KG1 (cell line): ENCODE measurements at places on chromosomes 7 and 10.

DNA sequence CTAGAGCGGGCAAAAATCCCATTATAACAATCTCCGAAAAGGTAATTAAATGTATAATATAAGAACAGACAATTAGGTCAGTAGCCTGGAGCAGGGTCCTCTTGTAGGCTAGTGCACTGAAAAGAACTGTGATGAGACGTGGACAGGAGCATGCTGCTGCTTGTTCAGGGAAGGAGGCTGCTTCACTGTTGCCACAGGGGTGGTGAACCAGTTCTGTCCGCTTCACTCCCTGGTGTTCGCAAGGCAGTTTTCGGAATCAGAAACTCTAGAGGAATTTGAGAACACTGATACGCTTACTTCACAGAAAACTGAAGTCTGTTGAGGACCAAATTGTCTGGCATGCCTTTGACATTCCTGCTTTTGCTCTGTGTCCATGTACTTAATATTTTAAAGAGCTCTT is 17.4 kb downstream of the ZNRF2 start:
- no peak for DNase-seq

DNA sequence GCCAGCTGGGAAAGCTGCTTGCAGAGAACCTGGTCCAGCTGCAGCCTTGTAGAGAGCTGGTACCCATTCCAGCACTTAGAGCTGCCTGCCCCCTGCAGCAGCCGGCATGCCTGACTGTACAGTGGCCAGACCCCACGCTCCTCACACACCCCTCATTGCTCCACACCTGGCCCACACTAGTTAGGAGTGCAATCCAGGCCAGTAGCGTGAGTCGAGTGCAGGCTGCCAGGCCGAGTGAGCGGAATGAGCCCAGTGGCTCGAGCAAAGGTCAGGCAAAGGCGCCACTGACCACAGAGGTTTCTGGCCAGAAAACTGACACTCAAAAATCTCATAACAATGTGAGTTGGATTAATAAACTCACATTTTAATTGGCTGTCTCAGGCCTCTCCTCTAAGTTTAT is 921.7 kb upstream of the KCND2 start:
- no peak for DNase-seq

DNA sequence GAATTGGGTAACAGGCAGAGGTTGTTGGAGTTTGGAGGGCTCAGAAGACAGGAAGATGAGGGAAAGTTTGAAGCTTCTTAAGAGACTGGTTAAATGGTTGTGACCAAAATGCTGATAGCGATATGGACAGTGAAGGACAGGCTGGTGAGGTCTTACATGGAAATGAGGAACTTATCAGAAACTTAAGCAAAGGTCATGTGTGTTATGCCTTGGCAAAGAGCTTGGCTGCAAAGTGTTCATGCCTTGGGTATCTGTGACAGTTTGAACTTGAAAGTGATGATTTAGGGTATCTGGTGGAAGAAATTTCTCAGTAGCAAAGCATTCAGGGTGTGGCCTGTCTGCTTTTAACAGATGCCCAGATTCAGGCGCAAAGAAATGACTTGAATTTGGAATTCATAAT is 64.5 kb upstream of the EEPD1 start:
- no peak for DNase-seq

GRCh38 chr7:114865564-114865963 is 56.3 kb upstream of the MDFIC start:
- no peak for DNase-seq
